ENCODE measurements at places on chromosomes 2 and 18.

- no peak for DNase-seq
Observed at GRCh38 chr18:30132959-30133358, 909.6 kb downstream of the DSC3 start.

GRCh38 chr2:211157856-211158463, 601.6 kb downstream of the CPS1 start:
- DNase-seq = peak; percentile 43

DNA sequence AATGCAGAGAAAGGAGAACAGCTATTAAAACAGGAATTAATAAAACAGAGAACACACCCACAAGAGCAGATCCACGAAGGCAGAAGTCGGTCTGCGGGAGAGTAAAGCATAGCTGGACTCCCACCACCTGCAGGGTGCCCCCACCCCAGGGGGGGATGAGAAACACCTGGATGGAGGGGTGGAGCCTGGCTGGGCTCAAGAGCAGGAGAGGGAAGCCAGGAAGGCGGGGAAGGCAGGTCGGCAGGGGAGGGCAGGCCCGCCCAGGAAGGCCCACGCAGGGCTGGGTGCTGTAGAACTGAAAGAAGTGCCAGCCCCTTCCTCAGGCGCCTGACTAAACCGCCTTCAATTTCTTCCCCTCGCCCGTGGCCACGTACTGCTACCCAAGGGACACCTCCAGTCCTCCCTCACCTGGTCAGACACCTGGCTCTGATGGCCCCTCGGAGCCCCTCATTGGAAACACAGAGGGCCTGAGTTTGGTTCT, 175.4 kb downstream of the HDAC4 start:
- DNase-seq = no peak

DNA sequence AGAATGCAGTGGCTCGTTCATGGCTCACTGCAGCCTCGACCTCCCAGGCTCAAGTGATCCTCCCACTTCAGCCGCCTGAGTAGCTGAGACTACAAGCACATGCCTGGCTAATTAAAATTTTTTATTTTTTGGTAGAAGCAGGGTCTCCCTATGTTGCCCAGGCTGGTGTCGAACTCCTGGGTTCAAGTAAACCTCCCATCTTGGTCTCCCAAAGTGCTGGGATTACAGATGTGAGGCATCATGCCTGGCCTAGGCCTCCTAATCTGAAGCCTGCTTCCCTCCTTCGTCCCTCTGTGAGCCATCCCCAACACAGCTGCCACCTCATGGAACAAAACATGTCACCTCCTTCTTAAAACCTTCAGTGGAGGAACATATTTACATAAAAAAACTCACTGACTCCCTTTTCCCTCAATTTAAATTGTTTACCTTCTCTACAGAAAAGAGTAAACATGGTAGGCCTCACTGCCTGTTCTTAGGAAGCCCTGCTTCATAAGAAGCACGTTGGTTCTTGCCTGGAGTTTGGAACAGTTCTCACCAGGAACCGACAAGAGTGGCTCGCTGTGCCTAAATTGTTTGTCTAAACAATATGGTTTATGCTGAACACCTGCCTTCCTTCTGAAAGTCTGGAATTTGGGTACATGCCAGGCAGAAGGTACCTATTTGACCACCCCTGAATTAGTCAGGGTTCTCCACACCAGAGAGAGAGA, 12.1 kb upstream of the RHOB start:
- no peak for DNase-seq

- DNase-seq = no peak
Observed at GRCh38 chr2:237892478-237892877, 33.1 kb downstream of the RAMP1 start.

DNA sequence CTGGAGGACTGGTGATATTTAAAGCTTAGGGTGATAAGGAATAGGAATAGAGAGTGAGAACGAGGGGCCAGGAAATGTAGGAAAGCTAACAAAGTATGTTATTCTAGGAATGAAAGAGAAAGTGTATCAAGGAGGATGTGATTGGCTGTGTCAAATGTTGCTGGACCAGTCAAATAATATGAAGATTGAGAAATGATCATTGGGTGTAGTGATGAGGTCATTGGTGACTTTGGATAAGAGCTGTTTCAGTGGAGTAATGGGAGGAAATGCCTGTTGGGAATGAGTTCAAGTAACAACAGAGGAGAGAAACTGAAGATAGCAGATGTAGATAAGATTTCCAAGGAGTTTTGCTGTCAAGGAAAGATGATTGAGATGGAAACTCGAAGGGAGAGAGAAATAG, 74.4 kb downstream of the UBE2E3 start:
- DNase-seq = no peak

GRCh38 chr2:43495727-43496126, 100.1 kb downstream of the THADA start:
- DNase-seq = no peak

DNA sequence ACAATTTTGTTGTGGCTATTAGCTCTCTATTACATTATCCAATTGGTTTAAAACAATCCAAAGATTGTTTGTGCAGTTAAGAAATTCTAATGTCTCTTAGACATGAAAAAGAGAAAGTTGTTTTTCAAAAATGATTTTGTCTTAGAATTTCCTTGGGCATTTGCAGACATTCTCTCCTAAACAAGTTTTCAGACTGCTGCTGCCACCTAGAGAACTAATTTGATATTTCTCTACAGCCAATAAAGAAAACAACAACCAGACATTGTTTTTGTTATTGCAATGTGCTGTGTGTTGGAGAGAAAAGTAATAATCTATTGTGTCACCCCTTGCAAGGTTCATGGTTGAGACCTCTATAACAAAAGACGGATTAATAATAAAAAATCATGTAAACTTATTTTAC, 119.0 kb upstream of the SYT4 start:
- no peak for DNase-seq

GRCh38 chr2:39120771-39121522, at the start of gene SOS1:
Gene SOS1 (minus strand): TSS chr2:39121051. CDS start chr2:39120422, 629 bp downstream.
- peak; percentile 93 for DNase-seq

- no peak for DNase-seq
Observed at GRCh38 chr18:8930990-8931616, 171.4 kb upstream of the NDUFV2 start.
